Activated CD8-positive, alpha-beta T cell treated with anti-CD3 and anti-CD28 coated beads, Interleukin-2, amount 10 ng/mL, durations not matched to agents 7 days and 5 days (primary cell): ENCODE measurements at places on chromosomes 2 and 18. TPM values are rescaled to one million over a fixed set of nuclear protein-coding genes. Genes with fewer than 3 reads are reported as not detected.

Gene SLC39A6
- 19.4 TPM for total RNA-seq

Gene C2orf78
- not detected for total RNA-seq

Gene CDH2
- 0.21 TPM for total RNA-seq

Gene IMPA2
- total RNA-seq, result 22.3 TPM

Gene COX7A2L
- 109 TPM for total RNA-seq

Gene LCT
- 0.34 TPM for total RNA-seq

Gene CETN1
- not detected for total RNA-seq
